Omental fat pad (tissue), 4 donors: ENCODE measurements at places on chromosomes 12 and 14. TPM values are rescaled to one million over a fixed set of nuclear protein-coding genes. Genes with fewer than 3 reads are reported as not detected.

- DNase-seq: no peak
Measured at GRCh38 chr12:60335745-60336144, 739.9 kb downstream of the SLC16A7 start.

- DNase-seq: no peak
Measured at GRCh38 chr12:126418400-126418799, 1353.2 kb downstream of the AACS start.

GRCh38 chr12:27843714-27844245, 63.7 kb upstream of the MANSC4 start:
- DNase-seq: no peak

DNA sequence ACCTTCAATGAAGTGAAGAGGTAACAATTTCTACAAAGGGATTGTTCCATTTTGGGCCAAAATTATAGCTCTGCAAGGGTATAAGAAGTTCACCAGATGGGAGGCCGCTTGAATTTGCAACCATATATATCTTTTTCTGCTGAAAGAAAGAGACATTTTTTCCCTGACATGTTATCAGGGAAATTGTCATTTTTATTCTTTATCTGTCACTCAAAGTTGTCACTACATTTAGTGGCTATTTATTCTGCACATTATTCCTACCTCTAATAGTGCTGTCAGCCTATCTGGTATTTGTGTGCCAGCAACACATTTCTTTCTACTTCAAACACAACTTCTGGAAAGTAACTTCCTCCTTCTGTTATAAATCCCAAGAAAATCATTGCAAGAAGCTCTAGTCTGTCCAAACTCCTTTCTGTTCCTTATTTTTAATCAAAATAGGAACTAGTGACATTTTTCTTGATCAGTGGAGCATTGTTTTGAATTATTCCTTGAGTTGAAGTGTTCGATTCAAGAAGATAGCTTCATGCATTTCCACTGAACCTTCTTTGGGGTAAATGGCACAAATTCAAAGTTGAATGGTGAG, 137.9 kb upstream of the ATP2B1 start:
- no peak for DNase-seq

- no peak for DNase-seq
Measured at GRCh38 chr12:46546634-46547273, 174.2 kb upstream of the SLC38A2 start.

- DNase-seq: no peak
Measured at GRCh38 chr14:24844011-24844410, 205.9 kb downstream of the STXBP6 start.

- DNase-seq: no peak
Measured at GRCh38 chr12:81022531-81022930, 55.3 kb upstream of the ACSS3 start.

- no peak for DNase-seq
Measured at GRCh38 chr12:10227648-10228047, 15.0 kb downstream of the GABARAPL1 start.

- DNase-seq: no peak
Measured at GRCh38 chr14:28867571-28867970, 101.0 kb downstream of the FOXG1 start.

GRCh38 chr14:90570461-90570860, 173.6 kb downstream of the CALM1 start:
- DNase-seq: no peak

- no peak for DNase-seq
Measured at GRCh38 chr14:71142375-71143038, 235.2 kb downstream of the PCNX1 start.

DNA sequence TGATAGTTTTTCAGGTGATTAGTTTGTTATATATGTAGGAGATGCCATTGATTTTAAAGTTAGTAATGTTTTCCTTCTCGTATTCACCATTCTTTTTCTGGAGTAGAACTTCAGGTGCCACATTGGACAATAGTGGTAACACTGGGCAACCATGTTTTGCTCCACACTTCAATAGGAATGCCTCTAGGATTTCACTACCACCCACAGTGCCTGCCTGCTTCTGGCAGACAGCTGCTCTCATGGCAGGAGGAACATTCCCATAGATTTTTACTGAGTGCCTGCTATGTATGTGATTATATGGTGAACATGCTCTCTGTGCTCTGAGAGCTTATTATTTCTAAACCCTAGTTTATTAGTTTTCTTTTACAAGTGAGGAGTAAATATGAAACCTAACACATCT, 53.7 kb downstream of the GCH1 start:
- DNase-seq: no peak

- no peak for DNase-seq
Measured at GRCh38 chr14:100445436-100446088, 122.4 kb downstream of the SLC25A47 start.

DNA sequence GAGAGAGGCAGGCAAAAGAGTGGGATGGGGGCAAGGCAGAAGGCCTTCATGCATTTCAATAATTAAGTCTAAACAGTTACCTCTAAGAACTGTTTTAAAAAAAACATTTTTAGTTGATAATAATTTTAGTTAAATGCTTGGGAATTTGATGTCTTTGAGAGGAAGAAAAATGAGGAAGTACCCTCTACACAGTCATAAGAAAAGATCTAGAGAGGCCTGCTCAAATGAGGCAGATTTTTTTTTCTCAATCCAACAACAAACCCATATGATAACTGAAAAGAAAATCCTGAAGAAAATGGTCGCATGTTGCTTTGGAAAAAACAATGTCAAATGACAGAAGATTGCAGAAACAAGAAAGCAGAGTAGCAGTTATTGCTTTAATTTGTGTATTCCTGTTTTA, 25.6 kb downstream of the SINHCAF start:
- DNase-seq: no peak

The TMCC3 gene
- 9.2 TPM for total RNA-seq

DNA sequence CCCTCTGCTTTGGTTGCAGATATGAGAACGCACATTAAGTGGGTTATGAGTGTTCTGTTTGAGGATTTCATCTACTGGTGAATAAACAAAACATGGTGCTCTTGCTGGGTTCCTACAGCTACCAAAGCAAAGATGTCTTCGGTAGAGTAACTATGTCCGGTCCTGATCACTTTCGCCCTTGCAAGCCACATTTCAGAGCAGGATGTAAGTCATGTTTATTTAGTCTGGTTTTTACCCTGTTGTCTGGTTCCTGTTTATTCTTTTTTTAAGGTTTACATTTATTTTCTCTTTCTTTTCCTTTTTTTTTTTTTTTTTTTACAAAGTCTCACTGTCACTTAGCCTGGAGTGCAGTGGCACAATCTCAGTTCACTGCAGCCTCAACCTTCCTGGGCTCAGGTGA, 99.2 kb downstream of the VEZT start:
- no peak for DNase-seq

The MYH6 gene
- not detected for total RNA-seq

- no peak for DNase-seq
Measured at GRCh38 chr12:120744922-120745493, 19.4 kb downstream of the ACADS start.

DNA sequence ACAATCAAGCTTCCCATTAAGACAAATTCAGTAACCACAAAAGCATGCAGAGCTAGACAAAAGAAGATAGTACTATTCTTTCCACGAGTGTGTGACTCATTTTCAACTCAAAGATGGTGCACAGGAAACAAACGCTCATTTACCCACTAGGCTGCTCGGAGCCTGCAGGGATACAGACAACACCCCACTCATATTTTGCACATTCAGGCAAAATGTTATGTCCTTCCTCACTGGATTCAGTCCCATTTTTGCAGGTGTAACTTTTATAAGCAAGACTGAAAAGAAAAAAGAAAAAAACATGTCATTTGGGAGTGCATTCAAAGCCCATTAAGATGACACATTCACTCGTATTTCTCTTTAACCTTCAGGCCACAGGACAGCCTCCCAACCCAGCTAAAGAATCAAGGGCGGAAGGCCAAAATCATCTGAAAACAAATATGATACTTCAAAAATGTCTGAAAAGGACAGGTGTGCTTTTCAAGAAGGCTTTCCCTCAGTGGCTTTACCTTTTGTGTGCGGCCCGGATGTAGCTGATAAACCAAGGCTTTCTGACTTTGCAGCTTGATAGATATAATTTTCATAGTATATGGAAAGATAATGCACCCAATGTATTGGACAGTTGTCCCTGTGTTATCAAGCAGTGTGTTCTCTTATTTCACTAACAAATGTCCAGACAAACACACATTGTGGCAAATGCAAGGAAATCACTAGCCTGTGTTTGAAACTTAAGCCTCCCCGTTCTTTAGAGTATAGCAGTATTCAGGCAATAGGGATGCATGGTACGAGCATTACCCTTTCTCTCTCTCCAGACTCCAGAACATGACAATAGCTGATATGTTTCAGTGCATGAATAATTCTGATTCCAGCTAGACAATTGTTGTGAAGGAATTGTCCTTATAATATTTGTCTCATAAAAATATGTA, 147.8 kb upstream of the KRR1 start:
- no peak for DNase-seq

The ESR2 gene
- 1.6 TPM for total RNA-seq

DNA sequence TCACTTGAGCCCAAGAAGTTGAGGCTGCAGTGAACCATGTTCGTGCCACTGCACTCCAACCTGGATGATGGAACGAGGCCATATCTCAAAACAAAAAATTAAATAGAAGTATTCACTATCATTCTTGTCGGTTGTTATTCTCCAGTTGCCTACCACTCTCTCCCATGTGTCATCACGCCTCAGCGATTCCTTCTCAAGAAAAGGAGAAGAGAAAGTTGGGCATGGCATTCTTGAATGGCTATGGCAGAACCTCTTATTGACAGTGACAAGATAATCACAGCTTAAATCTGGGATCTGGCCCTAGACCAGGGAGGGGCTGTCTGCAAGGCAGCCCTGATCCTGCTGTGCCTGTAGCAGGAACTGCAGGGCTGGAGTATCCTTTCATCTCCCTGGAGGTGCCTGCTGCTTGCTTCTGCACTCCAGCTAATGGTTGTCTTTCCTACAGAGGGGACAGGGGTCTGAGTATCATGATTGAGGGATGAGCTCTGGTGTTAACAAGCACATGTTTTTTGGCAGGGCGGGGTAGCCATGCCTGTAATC, 12.8 kb upstream of the MLEC start:
- DNase-seq: no peak

DNA sequence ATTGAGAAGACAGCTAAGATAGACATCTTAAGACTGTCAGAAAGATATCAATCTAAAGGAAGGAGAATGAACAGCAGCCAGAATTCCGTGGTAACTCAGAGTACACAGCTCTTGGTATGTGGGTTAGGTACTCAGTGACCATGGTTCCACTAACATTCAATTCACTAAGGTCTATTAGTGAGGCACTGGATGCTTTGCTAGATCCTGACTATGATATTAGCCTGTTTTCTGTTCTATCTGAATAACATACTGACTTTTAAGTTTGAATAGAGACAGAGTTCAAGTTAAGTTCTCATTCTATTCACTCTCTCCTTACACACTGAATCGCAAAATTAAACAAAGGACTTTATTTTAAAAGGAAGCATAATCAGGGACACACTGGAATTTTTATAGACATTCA, 106.4 kb downstream of the PRKD1 start:
- DNase-seq: no peak

GRCh38 chr12:124419292-124420040, 124.6 kb downstream of the RFLNA start:
- DNase-seq: no peak

GRCh38 chr12:63898764-63899337, 54.4 kb downstream of the SRGAP1 start:
- no peak for DNase-seq

- no peak for DNase-seq
Measured at GRCh38 chr14:89455412-89455811, 38.4 kb upstream of the FOXN3 start.

DNA sequence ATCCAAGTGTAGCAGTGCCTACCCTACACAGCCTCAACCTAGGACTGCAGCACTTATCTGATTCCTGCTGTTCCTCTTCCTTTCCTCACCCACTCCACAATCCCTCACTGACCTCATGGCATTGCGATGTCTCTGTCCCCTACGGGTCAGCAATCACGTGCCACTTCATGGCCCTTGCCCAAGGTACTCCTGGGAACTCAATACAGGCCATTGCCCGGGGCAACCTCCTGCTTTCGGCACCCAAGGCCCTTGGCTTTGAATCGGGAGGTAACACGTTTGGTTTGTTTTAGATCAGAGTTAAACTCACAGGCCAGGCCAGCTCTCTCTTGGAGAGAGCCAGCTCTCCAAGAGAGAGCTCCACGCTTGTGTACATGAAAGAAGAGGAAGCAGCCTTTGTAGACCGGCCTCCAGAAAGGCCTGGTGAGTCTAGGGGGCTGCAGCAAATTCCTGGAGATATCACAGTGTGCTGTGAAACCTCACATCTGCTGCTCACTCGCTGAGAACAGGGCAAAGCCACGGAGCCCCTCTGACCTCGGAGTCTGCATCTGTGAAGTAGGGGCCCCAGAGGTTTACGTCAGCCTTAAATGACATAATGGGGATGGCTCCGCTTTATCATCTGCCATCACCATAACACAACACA, 12.2 kb downstream of the CLMN start:
- DNase-seq: no peak

- no peak for DNase-seq
Measured at GRCh38 chr12:67593461-67594330, 54.8 kb upstream of the DYRK2 start.

DNA sequence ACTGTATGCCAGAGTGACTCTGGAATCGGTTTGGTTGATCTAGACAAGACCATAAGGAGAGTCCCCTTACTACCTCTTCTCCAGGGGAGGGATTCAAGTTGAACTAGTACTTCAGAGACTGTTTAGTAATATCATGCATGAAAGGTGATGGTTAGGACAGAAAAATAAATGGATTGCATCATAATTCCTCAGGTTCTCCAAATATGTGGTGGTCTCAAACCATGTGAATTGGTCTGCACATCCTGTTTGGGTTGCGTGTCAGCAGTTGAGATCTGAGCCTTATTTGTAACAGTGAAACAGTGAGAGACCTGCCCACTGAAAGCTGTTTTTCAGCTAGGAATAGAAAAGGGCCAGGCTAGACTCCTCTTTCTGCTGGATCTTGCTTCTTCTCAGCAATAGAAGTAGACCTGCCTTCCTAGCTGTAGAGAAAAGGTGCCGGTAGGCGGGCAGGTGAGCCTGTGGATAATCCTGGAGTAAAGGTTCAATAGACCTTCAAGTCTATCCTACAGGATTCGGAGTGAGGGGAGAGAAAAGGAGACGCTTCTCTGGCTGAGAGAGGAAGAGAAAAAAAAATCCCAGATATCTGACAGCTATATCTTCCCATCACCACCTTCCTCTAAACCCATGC, 258.5 kb upstream of the E2F7 start:
- no peak for DNase-seq

- DNase-seq: no peak
Measured at GRCh38 chr12:9792961-9793617, 32.4 kb upstream of the CD69 start.

GRCh38 chr12:5588176-5588575, 156.3 kb downstream of the NTF3 start:
- DNase-seq: no peak

DNA sequence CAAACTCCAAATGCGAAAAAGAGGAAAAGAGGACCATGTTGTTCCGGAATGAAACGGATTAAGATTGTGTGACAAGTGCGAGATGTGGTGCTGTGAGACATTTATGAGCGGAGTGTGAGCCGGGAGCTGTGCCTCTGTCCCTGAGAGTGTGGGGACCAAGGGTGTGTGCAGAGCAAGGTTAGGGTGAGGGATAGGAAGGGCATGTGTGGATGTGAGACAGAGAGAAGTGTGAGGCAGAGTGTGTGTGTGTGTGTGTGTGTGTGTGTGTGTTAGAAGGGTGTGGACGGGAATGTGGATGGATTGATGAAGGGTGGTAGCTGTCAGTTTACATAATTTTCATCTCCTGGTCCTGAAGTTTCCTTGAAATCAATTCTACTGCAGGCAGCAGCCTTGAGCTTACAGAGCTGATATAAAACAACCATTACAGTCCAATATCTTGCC, 4.3 kb upstream of the OTX2 start:
- DNase-seq: no peak

The OASL gene
- 0.88 TPM for total RNA-seq
